ENCODE measurements at places on chromosomes 3 and 15.
A peak's percentile ranks its signal among the peaks of the same experiment; 100 is the strongest.

DNA sequence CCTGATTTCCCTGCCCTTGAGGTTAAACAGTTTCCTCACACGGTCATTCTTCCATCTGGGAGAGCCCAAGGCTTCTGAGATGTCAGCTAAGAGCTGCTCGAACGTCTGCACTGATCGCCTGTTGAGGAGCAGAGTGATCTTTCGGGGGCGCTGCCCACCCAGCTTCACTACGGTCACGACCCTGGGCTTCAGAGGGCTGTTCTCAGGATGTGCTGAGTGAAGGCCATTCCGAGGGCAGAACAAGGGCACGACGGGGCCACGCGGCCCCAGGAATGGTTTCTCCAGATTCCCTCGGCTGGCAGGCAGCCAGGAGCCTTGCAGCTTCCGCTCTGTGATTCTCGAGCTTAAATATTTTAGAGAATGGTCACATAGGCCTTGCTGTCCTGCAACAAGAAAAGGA is 25.7 kb downstream of the DCLK3 start:
- DNase-seq, result no peak

- no peak for DNase-seq
Measured at GRCh38 chr3:111165411-111165810, 93.8 kb downstream of the NECTIN3 start.

- DNase-seq, result no peak
Measured at GRCh38 chr3:186152361-186152798, 43.5 kb upstream of the ETV5 start.

GRCh38 chr3:143535994-143536784 is 312.1 kb downstream of the SLC9A9 start:
- no peak for DNase-seq

DNA sequence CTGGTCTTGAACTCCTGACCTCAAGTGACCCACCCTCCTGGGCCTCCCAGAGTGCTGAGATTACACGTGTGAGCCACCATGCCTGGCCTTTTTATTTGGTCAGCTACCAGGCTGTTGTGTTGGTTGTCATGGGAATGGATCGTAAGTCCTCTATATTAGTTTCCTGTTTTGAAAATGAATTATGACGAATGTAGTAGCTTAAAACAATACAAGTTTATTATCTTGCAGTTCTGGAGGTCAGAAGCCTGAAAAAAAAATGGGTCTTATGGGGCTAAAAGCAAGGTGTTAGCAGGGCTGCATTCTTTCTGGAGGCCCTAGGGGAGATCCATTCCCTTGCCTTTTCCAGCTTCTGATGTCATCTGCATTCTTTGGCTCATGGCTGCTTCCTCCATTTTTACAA is 25.1 kb upstream of the HERC1 start:
- peak; percentile 27 for DNase-seq

DNA sequence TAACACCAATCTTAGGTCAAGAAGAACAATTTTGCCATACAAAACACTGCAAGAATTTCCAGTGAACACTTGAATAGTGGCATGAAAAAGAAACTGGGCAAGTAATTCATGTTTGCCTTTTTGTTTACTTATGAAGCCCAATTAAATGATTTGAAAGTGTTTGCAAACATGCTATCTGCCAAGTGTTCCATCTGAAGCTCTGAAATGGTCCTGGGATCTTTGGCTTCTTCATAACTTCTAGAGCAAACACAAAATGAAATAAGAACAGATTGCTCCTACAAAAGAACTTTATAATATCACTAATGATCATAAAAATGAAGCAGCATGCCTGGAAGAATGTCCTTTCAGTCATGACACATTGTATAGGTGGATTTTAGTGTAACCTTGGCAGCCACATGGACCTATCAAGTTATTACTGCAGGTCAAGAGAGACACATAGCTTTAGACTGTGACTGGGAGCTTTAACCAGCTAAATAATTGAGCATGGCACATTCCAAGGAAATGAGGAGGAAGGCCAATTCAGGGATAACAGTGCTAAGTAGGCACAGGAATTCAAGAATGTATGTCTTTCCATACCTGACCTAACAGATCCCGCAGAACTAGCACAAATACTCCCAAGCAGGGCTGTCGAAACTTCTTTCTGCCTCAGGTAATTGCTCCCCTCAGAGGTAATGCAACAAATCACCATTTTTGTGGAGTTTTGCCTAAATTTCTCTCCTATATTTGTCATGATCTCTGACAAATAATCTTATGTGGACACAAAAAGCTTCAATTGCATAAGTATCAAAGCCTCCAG is 144.6 kb downstream of the DUT start:
- DNase-seq, result peak; percentile 53

DNA sequence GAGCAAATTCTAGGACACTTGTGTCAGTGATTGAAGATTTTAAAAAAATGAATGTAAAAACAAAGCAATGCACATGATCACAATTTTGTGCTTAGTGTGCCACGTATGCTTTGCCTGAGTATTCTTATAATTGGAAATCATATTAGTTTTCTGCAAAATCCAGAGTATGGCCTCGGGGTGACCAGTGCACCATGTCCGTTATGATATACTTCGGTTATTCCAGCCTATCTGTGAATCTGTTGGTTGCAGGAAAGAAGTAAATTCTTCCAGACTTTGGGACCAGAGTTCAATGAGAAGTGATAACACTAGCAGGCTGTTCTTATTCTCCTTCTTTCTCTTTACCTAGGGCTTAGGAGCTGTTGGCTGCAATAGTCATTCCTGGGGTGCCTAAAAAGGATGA is 152.0 kb upstream of the TMC3 start:
- DNase-seq, result no peak

GRCh38 chr3:16319307-16319706 is 54.3 kb downstream of the OXNAD1 start:
- DNase-seq, result no peak
